ENCODE measurements at places on chromosomes 3 and 15. TPM values are rescaled to one million over a fixed set of nuclear protein-coding genes. Genes with fewer than 3 reads are reported as not detected.

Gene TMEM212
- total RNA-seq, result not detected

Gene CATSPER2
- total RNA-seq, result 0.58 TPM

Gene SUCNR1
- not detected for total RNA-seq

Gene CCDC32
- total RNA-seq, result 37.7 TPM

Gene C2CD4A
- total RNA-seq, result not detected

Gene GABRR3
- not detected for total RNA-seq

Gene INSYN1
- total RNA-seq, result not detected

Gene TUSC7
- not detected for total RNA-seq

Gene C3orf80
- total RNA-seq, result not detected

Gene ZNF770
- 18.6 TPM for total RNA-seq

Gene EXOG
- 8.9 TPM for total RNA-seq

Gene LMCD1
- 121 TPM for total RNA-seq

Gene SNX22
- total RNA-seq, result 0.18 TPM

Gene B3GNT5
- total RNA-seq, result 31.4 TPM

Gene OR5K1
- total RNA-seq, result not detected

Gene CLDN16
- total RNA-seq, result 0.35 TPM

Gene ZIC4
- total RNA-seq, result not detected
